NCI-H187 treated with DMSO at 0.1 percent for 48 hours (cell line): ENCODE measurements at places on chromosomes 13 and 19.

DNA sequence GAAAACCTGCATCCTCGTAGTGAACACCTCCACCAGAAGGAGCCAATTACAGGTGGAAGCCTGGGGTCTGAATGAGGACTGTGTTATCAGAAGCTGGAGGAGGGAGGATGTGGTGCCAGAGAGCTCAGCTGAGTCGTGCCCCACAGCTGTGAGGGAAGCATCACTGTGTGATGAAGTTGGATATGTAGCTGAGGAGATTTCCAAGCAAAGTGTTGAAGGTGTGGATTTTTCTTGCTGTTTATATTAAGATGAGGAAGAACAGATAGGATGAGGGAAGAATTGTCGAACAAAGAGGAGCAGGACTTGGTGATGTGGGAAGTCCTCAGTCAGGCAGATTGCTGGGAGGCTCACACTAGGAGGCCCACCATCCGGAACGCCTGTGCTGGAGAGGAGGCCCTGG lies 4.4 kb downstream of the RAB20 start:
- no peak for DNase-seq

- DNase-seq, result no peak
These were observed 62.3 kb downstream of the CCDC70 start for GRCh38 chr13:51923983-51924539.

- DNase-seq, result no peak
These were observed 25.7 kb downstream of the SH3GL1 start for GRCh38 chr19:4374498-4375163.

GRCh38 chr13:42260903-42261654 lies 10.9 kb upstream of the AKAP11 start:
- DNase-seq, result no peak

DNA sequence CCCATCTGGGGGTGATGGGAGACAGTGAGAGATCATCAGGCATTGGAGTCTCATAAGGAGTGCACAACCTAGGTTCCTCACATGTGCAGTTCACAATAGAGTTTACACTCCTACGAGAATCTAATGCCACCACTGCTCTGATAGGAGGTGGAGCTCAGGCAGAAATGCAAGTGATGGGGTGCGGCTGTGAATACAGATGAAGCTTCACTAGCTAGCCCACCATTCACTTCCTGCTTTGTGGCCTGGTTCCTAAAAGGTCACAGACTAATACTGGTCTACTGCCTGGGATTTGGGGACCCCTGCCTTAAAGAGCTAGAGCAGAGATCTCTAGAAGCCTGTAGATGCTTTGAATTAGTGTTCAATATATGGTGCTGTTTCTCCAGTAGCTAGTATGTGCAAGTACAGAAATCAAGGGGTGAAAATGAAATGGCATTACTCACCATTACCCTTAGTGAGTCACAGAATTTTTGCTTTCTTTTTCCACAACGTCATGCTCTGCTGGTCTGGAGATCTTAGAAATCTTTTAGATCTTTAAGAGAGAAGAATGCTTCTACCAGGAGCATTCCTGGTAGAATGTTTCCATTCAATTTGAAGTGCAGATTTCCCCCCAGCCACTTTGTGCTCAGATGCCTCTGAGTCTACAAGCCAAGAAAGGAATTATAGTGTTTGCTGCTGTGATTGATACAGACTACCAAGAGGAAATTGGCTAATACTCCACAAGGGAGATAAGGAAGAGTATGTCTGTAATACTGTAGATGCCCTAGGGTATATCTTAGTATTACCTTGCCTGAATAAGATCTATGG lies 2301.2 kb downstream of the PCDH9 start:
- DNase-seq, result no peak

GRCh38 chr19:1489463-1490310 lies 463 bp downstream of the PCSK4 start:
- no peak for DNase-seq

- DNase-seq, result no peak
These were observed 103.8 kb downstream of the SLC10A2 start for GRCh38 chr13:102962430-102962829.

GRCh38 chr19:17054746-17055145 lies 20.5 kb downstream of the HAUS8 start:
- no peak for DNase-seq

- no peak for DNase-seq
These were observed 207.1 kb upstream of the SLITRK6 start for GRCh38 chr13:86006317-86006716.

- no peak for DNase-seq
These were observed 17.6 kb downstream of the ZNF420 start for GRCh38 chr19:37095859-37096258.

GRCh38 chr19:46299695-46300094 lies 2.9 kb downstream of the HIF3A start:
- DNase-seq, result no peak

- no peak for DNase-seq
These were observed 2.9 kb upstream of the CCDC9 start for GRCh38 chr19:47253467-47253881.

DNA sequence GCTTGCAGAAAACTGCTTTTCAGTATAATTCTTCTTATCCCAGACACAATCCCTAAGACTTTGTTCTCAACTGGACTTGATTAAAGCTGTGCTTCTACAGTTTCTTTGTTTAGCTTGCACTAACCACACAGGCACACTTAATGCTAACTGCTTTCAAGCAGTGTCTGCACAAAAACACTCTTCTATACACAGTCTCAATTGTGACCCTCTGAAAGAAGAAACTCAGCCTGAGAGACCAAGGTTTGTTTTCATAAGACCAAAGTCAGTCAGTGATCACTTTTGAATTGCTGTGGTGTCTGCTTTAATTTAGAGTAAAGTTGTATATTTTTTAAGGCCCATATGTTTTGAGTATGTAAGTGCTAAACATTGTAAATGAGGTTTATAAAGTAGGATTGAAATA lies 431.2 kb downstream of the KCTD12 start:
- no peak for DNase-seq

GRCh38 chr19:39969681-39970424 lies 1.1 kb upstream of the PSMC4 start:
- DNase-seq, result no peak

DNA sequence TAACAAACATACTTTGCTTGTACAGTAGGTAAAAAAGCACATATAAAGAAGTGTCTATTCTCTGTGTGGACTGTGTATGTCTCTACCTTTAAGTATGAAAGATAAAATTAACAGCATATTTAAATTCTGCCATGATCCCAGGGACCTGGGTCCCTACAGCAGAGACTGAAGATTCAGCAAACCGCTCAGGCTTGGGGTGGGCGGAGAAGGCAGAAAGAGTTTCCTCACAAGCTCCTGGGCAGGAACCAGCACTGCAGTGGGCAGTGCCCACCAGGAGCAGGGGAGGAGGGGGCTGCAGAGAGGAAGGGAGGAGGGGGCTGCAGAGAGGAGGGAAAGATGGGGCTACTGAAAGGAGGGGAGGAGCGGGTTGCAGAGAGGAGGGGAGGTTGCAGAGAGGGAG lies 44.6 kb upstream of the GRTP1 start:
- DNase-seq, result no peak

DNA sequence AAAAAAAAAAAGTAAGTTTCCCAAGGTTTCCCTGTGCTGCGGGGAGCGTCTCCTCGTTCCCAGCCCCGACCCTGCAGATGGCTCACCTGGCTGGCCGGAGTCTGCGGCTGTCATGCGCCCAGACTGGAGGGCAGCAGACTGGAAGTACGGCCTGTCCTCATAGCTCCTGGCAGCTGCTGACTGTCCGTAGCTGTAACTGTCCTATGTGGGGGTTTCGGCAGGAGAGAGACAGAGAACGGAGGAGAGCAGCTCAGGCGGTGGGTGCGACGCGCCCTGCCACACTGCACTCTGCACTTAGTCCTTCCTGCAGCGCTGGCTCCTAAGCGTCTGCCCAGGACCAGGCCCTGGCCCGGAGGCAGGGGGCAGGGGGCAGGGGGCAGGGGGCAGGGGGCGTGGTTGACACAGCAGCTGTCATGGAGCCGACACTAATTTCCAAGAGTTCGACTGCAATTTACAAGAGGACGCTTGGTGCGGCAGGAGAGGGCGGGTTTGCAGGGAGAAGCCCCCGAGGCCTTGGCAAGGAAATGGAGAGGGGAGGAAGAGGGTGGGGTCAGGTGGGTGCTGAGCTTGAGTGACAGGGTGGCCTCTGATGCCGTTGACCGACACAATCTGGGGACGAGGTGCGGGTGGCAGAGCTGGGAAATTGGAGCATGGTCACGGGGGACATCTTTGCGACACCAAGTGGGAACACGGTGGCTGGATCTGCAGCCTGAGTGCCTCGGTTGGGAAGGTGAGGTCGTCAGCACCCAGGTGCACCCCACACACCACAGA lies 35.1 kb downstream of the ZFR2 start:
- DNase-seq, result no peak

- no peak for DNase-seq
These were observed 142.4 kb downstream of the URI1 start for GRCh38 chr19:30084390-30084819.

DNA sequence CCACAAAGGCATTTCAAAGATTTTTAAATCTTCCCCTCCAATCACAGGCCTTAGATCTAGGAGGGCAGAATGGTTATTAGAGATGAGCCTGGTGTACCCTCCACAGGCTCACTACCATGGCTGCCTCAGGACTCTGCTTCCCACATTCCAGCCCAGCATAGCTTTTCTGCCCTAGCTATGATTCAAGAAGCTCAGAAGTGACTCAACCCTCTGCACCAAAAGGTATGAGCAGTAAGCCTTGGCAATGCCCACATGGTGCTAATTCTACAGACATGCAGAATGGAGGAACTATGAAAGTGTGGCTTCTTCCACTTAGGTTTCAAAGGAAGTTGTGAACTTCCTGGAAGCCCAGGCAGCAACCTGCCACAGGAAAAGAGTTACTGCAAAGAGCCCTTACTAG lies 786.2 kb downstream of the SLITRK6 start:
- DNase-seq, result no peak

DNA sequence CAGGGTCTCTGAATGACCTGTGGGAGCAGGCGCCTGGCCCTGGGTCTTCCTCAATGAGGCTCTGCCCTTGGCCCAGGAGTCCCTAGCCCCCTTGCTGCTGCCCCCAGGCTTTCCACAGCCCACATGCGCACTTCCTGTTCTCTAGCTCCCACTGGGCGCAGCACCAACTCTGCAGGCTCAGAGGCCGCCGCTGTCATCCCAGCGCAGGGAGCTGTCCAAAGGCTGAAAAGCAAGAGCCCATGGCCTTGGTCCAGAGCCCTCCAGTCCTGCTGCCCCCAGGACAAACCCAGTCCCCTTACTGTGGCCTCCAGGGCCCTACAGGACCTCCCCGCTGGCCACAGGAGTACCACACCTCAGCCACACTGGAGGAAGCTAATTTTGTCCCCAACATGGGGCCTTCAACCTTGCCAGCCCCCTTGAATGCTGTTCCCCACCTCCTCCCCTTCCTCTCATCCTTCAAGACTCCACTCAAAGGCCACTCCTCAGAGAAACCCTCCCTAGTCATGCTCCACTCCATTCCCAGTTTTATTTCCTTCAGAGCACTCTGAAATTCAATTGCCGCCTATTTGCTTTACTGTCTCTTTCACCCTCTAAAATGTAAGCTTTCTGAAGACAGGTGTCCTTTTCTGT lies 8.0 kb upstream of the POU2F2 start:
- DNase-seq, result no peak

- no peak for DNase-seq
These were observed 152.5 kb downstream of the FGF9 start for GRCh38 chr13:21823416-21823815.

- no peak for DNase-seq
These were observed 16.4 kb downstream of the DOT1L start for GRCh38 chr19:2180114-2180513.

- no peak for DNase-seq
These were observed 6.4 kb downstream of the NUDT15 start for GRCh38 chr13:48043789-48044503.

DNA sequence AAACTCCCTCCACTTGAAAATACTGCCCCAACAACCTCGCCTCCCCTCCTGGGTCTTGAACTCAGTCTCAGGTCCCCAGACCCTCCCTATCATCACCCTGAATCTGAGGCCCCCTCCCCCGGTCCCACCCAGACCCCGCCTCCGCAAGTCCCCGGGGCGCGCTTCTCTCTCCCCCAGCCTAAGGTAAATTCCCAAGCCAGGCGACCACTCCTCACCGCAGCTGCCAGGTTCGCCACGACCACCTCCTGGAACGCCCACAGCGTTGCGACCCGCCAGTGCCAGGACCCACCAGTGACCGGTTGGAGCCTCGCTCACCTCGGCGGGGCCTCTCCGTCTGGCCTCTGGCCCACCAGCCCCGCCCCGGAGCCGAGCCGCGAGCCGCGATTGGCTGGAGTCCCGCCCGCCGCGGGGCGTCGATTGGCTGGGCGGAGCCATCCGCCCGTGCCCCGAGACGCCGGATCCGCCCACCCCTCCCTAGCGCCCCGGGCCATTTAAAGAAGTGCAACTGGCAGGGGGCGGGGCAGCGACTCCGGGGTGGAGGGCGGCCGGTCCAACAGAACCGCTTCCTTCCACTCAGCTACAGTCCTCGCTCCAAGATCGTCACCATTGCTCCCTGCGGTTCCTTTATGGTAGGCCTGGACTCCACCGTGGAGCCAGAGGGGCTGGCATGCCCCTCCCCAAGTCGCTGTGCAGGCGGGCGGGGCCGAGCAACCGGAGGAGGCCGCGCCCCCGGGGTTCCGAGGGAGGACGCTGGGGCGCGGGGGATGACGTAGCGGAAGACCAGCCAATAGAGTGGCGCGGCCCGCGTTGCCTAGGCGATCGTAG lies at the start of gene SERTAD3:
SERTAD3 (minus strand) TSS at position 336 of the 825 bp plus-strand sequence. CDS start 2,255 bp downstream, outside the sequence.
- peak; percentile 83 for DNase-seq

DNA sequence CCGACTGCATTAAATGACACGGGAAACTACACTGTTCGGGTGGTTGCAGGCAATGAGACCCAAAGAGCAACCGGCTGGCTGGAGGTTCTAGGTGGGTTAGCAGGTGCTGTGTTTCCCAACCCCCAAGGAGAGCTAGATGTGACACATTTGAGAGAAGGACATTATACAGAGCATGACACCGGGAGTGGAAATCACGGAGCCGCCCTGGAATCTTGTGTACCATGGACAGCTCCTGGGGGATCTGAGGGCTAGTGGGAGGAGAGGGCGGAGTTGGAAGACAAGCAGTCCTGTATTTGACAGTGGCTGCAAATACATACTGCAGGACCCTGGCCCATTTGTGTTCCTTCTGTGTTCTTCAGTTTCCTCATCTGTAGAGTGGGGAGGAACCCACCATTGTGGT lies 2.3 kb downstream of the CEACAM18 start:
- no peak for DNase-seq

DNA sequence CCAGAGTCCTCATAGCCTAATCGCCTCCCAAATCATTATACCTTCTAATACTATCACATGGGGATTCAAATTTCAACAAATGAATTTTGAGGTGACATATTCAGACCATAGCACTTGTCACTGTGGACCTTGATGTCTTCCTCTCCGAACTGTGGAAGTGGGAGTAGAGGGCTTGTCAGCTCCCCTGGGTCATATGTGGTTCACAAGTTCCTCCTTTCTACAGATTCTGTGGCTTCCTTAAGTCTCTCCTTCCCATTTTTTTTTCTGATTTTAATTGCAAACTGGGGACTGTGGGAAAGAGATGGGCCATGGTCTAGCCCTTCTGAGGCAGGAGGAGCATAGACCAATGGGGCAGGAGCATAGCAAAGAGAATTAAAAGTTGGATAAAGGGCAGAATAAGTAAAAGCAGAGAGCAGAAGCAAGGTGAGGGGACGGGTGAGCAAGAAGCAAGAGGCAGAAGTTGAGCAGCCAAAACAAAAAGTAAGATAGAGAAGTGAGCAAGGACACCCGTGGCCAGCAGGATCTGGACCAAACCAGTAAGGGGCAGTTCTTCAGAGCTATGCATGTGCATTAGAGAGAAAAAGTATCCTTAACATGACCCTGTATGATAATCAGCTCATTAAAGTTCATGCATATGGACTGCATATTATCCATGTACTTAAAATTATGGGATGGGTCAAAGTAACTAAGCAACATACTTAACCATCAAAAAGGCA lies 2.6 kb upstream of the SIGLEC7 start:
- no peak for DNase-seq

GRCh38 chr13:106371024-106371423 lies 164.4 kb downstream of the EFNB2 start:
- no peak for DNase-seq
